ENCODE measurements at places on chromosomes 2 and 18. TPM values are rescaled to one million over a fixed set of nuclear protein-coding genes. Genes with fewer than 3 reads are reported as not detected.

Gene SERPINB10
- total RNA-seq = not detected

Gene ZNF385B
- not detected for total RNA-seq

Gene OTX1
- not detected for total RNA-seq

Gene ASB18
- total RNA-seq = not detected

Gene ACMSD
- total RNA-seq = not detected

Gene UGT1A5
- total RNA-seq = not detected

Gene RAD51AP2
- not detected for total RNA-seq

Gene EFEMP1
- total RNA-seq = not detected

Gene PHOSPHO2
- total RNA-seq = 6.0 TPM

Gene USP34
- total RNA-seq = 109 TPM

Gene MXD1
- 14.3 TPM for total RNA-seq

Gene BBS5
- total RNA-seq = 3.2 TPM

Gene SKOR2
- not detected for total RNA-seq

DNA sequence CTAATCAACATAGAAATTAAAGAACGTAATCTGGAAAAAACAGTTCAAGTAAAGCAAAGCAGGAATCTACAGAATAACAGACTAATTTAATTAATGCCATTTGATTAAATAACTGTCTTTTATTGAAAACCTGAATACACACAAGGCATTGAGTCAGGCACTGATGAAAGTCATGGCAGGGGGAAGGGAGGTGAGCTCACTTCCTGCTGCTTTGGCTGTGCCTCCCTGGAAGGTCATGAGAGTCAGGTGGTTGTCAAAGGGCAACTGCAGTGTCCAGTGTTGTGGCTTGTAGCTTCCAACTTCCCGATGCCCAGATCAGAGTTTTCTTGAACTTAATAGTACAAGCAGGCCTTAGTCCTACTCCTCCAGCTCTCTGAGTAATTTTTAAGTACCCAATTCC lies 180.9 kb downstream of the PID1 start:
- no peaks in the 10 kb centered on the region for H3K27me3 ChIP-seq
- H3K27ac ChIP-seq = no peak overlapping the region
- H3K36me3 ChIP-seq = no peaks in the 10 kb centered on the region

- H3K4me1 ChIP-seq = peaks cover 14% of the 10 kb centered on the region
- peaks cover 18% of the 10 kb centered on the region for H3K27me3 ChIP-seq
- peak; percentile 85 for DNase-seq
- peak within 1 kb of the TSS; percentile 60 for H3K27ac ChIP-seq
- H3K36me3 ChIP-seq = no peaks in the 10 kb centered on the region
- H3K4me3 ChIP-seq = peak within 1 kb of the TSS; percentile 77
Observed at GRCh38 chr2:9003616-9004337, at the start of gene MBOAT2. MBOAT2 (minus strand) TSS chr2:9003684; CDS start chr2:9003614, 70 bp downstream.

- no peaks in the 10 kb centered on the region for H3K36me3 ChIP-seq
- no peak overlapping the region for H3K4me3 ChIP-seq
- H3K27ac ChIP-seq = no peak overlapping the region
- no peaks in the 10 kb centered on the region for H3K4me1 ChIP-seq
- DNase-seq = no peak
- H3K27me3 ChIP-seq = no peaks in the 10 kb centered on the region
Observed at GRCh38 chr18:4276953-4277585, 178.0 kb downstream of the DLGAP1 start.

GRCh38 chr2:109644571-109645275 lies 30.6 kb downstream of the SOWAHC start:
- H3K36me3 ChIP-seq = no peaks in the 10 kb centered on the region
- H3K27ac ChIP-seq = no peak overlapping the region
- H3K27me3 ChIP-seq = peaks cover 2% of the 10 kb centered on the region
- no peak for DNase-seq
- H3K4me3 ChIP-seq = no peak overlapping the region

- DNase-seq = no peak
- H3K4me1 ChIP-seq = no peaks in the 10 kb centered on the region
- H3K27me3 ChIP-seq = peaks cover 12% of the 10 kb centered on the region
- H3K27ac ChIP-seq = no peak overlapping the region
Observed at GRCh38 chr2:236744716-236745115, 175.1 kb downstream of the ACKR3 start.

GRCh38 chr2:189298481-189298880 lies 118.9 kb upstream of the COL5A2 start:
- peak overlapping the region; percentile 79 for H3K27ac ChIP-seq
- peaks cover 61% of the 10 kb centered on the region for H3K4me1 ChIP-seq
- H3K36me3 ChIP-seq = peaks cover 28% of the 10 kb centered on the region
- no peak overlapping the region for H3K4me3 ChIP-seq
- no peaks in the 10 kb centered on the region for H3K27me3 ChIP-seq

GRCh38 chr2:128449226-128450061 lies 130.8 kb upstream of the HS6ST1 start:
- no peaks in the 10 kb centered on the region for H3K27me3 ChIP-seq
- DNase-seq = peak; percentile 19
- H3K4me3 ChIP-seq = no peak overlapping the region
- H3K36me3 ChIP-seq = no peaks in the 10 kb centered on the region

- no peak within 1 kb of the TSS for H3K27ac ChIP-seq
- H3K4me3 ChIP-seq = no peak within 1 kb of the TSS
- peaks cover 30% of the 10 kb centered on the region for H3K4me1 ChIP-seq
- DNase-seq = peak; percentile 89
Observed at GRCh38 chr2:37083873-37084794, at the start of the genes GPATCH11 and HEATR5B. GPATCH11 (plus strand) TSS chr2:37084518; CDS start chr2:37088382, 3,864 bp downstream. HEATR5B (minus strand) TSS chr2:37084372; CDS start chr2:37083414, 958 bp downstream.

GRCh38 chr2:1486670-1487069 lies 73.4 kb downstream of the TPO start:
- no peak for DNase-seq
- no peak overlapping the region for H3K27ac ChIP-seq
- H3K36me3 ChIP-seq = no peaks in the 10 kb centered on the region
- H3K4me1 ChIP-seq = no peaks in the 10 kb centered on the region

- H3K27me3 ChIP-seq = peaks cover 12% of the 10 kb centered on the region
- no peak for DNase-seq
- H3K4me3 ChIP-seq = no peak overlapping the region
- no peaks in the 10 kb centered on the region for H3K36me3 ChIP-seq
- H3K4me1 ChIP-seq = peaks cover 30% of the 10 kb centered on the region
Observed at GRCh38 chr2:207223051-207223450, 57.3 kb upstream of the KLF7 start.

DNA sequence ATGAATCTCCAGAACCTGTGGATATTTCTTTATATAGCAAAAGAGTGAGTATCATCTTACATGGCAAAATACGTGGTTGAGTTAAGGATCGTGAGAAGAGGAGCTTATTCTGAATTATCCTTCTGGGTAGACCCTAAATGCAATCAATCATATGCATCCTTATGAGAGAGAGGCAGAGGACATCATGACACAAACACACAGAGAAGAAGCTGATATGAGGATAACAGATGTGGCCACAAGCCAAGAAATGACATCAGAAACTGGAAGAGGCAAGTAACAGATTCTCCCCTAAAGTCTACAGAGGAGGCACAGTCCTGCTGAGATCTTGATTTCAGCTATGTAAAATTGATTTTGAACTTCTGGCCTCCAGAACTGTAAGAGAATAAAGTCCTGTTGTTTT lies 730.2 kb upstream of the ZNF804A start:
- no peak for DNase-seq
- H3K36me3 ChIP-seq = no peaks in the 10 kb centered on the region
- no peaks in the 10 kb centered on the region for H3K4me1 ChIP-seq
- H3K27ac ChIP-seq = no peak overlapping the region
- H3K4me3 ChIP-seq = no peak overlapping the region

DNA sequence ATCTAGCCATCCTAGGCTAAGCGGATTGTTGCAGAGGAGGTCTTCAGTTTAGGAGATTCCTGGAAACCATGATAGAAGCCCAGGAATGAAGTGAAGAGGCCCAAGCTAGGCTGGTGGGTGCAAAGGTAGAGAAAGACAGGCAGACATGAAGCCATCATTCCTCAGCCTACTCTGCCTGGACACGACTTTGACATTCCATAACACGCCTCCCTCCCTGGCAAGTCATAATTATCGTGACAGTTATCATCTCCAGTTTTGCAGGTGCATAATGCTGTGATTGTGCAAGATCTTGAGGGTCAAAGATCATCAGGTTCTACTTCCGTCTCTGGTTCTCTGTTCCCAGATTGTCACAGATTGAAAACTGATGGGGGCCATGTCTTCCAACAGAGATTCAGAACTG lies 15.2 kb upstream of the FZD5 start:
- H3K4me3 ChIP-seq = no peak overlapping the region
- no peak for DNase-seq
- H3K27me3 ChIP-seq = peaks cover 22% of the 10 kb centered on the region
- no peaks in the 10 kb centered on the region for H3K36me3 ChIP-seq
- no peaks in the 10 kb centered on the region for H3K4me1 ChIP-seq

DNA sequence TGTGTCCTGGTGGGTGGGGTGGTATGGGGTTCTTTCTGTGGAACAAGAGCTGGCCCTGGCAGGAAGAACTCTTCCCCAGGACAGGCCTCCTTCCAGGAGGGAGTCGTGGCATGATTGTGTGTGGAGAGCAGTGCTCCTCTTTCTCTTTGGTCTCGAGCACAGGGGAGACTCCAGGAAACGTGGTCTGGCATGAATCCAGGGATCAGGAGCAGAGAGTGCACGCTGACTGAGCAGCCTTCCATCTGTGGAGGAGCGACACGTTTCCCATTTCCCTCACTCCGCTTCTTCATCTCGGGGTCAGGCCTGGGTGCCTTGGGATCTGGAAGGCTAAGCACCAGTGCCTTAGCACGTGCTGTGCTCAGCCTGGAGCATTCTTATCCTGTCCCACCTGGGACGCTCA lies 132.0 kb upstream of the HDAC4 start:
- H3K27me3 ChIP-seq = peaks cover 5% of the 10 kb centered on the region
- no peaks in the 10 kb centered on the region for H3K4me1 ChIP-seq
- H3K27ac ChIP-seq = no peak overlapping the region
- no peak for DNase-seq
- no peaks in the 10 kb centered on the region for H3K36me3 ChIP-seq
- no peak overlapping the region for H3K4me3 ChIP-seq

- H3K27me3 ChIP-seq = no peaks in the 10 kb centered on the region
- no peaks in the 10 kb centered on the region for H3K4me1 ChIP-seq
- H3K4me3 ChIP-seq = no peak overlapping the region
- H3K36me3 ChIP-seq = no peaks in the 10 kb centered on the region
- DNase-seq = no peak
Observed at GRCh38 chr18:75110846-75111415, 98.0 kb downstream of the PTGR3 start.

DNA sequence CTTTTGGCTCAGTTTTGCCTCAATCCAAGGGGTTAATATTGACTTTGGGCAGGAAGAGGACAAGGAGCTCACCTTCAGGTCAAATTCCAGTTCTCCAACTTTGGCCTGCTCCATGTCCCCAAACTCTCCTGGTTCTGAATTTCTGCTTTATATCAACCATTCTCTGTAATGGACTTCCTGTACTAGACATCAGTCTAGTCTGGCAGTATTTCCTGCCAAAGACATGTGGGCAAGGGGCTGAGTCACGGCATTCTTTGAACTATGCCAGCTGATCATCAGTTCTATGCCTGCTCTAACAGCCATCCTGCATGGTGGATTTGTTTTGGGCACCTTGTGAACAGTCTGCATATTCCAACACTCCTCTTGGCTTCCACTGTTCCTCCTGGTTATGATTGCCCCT lies 199.4 kb downstream of the ZEB2 start:
- H3K27me3 ChIP-seq = no peaks in the 10 kb centered on the region
- peak; percentile 39 for DNase-seq
- peak overlapping the region; percentile 64 for H3K4me3 ChIP-seq
- H3K36me3 ChIP-seq = peaks cover 27% of the 10 kb centered on the region
- H3K4me1 ChIP-seq = peaks cover 41% of the 10 kb centered on the region
- peak overlapping the region; percentile 72 for H3K27ac ChIP-seq

DNA sequence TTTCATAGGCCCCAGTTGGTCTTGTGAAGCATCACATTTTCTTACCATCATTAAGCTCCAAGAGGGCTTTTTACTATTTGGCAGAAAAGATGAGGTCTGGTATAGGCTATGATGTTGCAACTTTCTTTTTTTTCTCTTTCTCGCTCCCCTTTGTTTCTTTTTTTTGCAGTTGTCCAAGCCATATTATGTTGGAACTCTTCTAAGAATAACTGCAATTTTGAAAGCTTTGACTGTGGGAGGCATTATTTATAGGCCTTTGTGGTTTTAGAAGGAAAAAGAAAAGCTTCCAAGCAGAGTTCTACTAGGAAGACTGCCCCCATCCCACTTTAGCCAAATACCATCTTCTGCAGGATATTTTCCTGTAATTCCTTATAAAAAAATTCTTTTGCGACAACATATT lies 571.6 kb downstream of the ARHGAP15 start:
- no peak for DNase-seq
- H3K36me3 ChIP-seq = peaks cover 45% of the 10 kb centered on the region
- no peak overlapping the region for H3K4me3 ChIP-seq
- H3K27me3 ChIP-seq = no peaks in the 10 kb centered on the region
- H3K4me1 ChIP-seq = peaks cover 2% of the 10 kb centered on the region

DNA sequence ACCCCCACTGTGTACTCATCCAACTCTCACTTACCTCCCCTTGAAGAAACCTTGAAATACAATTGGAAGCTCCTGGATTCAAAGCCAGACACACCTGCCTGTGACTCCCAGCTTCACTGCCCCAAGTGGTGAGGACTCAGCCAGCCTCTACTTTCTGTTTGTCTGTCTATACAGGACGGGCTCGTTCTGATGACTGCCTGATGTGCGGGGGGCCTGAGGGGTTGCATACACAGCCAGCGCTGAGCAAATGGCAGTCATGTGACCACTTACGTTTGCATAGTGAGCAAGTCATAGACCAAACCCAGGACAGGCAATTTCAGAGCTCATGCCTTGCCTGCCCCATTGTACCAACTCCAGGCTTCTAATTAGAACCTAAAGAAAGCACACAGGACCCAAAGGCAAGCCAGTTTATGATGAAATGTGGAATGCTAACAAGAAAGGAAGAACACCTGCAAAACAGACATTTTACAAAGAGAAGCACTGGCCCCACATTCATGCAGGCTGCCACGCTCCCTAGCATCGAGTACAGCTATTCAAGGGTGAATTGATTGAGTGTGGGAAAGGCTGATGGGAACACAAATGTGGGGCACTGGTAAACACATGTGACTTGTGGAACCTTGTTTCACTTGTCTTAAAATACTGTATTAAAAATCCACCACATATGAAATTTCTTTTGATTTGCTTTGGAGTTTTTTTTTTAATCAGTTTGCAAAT lies 137.8 kb downstream of the LNPK start:
- H3K27ac ChIP-seq = no peak overlapping the region
- H3K4me3 ChIP-seq = no peak overlapping the region
- DNase-seq = no peak
- H3K4me1 ChIP-seq = no peaks in the 10 kb centered on the region
- no peaks in the 10 kb centered on the region for H3K36me3 ChIP-seq

- H3K36me3 ChIP-seq = peaks cover 1% of the 10 kb centered on the region
- peaks cover 3% of the 10 kb centered on the region for H3K27me3 ChIP-seq
- peaks cover 4% of the 10 kb centered on the region for H3K4me1 ChIP-seq
- no peak for DNase-seq
Observed at GRCh38 chr18:77218642-77219041, 31.0 kb upstream of the GALR1 start.

DNA sequence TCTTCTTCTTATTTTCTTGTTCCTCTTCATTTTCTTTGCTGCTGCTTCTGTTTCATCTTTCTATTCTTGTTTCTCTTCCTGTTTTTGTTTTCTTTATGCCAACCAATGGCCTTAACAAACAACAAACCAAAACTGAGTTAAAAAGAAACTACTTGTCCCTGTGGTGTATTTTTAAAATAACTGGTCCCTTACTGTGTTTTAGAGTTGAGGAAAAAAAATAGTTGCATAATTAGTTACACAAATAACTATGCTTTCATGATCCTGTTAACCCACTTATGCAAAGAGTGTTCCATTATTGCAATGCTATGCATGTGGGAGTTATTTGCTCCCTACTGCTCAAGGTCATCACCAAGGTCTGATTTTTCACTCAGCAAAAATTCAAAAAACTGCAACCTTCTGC lies 39.5 kb upstream of the IMP4 start:
- peak overlapping the region; percentile 11 for H3K27ac ChIP-seq
- H3K36me3 ChIP-seq = no peaks in the 10 kb centered on the region
- DNase-seq = no peak
- no peak overlapping the region for H3K4me3 ChIP-seq

All from activated naive CD8-positive, alpha-beta T cell treated with anti-CD3 and anti-CD28 coated beads, Interleukin-2, amount 10 ng/mL, durations not matched to agents 7 days and 5 days (primary cell).